ENCODE measurements at places on chromosomes 4 and X.

- DNase-seq = no peak
Observed at GRCh38 chrX:110954428-110955100, 141.4 kb upstream of the PAK3 start.

DNA sequence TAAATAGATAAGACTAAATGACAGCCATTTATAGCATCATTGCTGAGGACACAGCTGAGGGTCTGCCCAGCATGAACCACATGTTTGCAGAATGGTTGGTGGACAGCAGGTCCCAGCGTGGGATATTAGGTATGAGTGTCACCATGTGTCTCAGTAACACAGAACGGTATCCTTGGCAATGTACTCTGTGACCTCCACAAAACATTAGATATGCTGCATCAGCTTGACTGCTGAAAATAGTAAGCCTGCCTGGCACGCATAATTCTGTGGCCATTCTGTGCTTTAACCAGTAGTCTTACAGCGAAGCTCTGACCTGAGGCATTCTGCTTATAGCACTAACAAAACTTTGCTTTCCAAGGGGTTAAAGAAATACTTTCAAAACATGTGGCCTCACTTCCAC, 32.0 kb downstream of the LIMCH1 start:
- no peak for DNase-seq

- DNase-seq = peak; percentile 4
Observed at GRCh38 chr4:152072001-152072485, 311.2 kb upstream of the GATB start.

DNA sequence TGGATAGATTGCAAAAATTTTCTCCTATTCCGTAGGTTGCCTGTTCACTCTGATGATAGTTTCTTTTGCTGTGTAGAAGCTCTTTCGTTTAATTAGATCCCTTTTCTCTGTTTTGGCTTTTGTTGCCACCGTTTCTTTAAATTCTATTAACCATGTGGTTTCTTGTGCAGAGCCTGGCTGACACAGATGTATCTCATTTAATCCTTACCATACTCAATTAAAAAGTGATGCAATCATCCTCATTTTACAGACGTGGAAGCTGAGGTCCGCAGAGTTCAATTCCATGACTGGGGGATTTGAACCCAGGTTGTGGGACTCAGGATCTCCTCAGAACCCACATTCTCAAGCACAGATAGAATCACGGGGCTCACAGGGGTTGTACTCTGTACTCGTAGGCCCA, 66.7 kb downstream of the SORCS2 start:
- DNase-seq = no peak

GRCh38 chr4:112927544-112927943, 121.9 kb upstream of the ANK2 start:
- peak; percentile 68 for DNase-seq

DNA sequence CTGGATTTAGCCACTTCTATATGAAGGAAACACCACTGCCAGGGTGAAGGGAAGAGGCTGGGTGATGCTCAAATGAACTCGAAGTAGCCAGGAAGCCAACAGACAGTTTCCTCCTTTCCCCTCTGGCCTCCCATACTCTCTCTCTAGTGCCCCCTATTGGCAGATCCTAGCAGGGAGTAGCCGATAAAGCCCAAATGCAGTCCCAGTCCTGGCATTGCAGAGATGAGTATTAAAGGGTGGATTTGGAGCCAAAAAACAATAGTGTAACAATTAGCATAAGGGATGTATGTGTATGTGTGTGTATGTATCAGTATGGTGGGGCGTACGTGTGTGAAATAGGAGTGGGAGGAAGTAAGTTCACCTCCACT, 213.8 kb upstream of the LDB2 start:
- no peak for DNase-seq

GRCh38 chr4:69878250-69878649, 18.3 kb upstream of the SULT1E1 start:
- no peak for DNase-seq

- peak; percentile 3 for DNase-seq
Observed at GRCh38 chrX:119981286-119982070, 37.9 kb upstream of the NKAP start.

GRCh38 chrX:77455437-77455836, 8.2 kb downstream of the FGF16 start:
- DNase-seq = no peak

- DNase-seq = no peak
Observed at GRCh38 chr4:184375027-184375426, 99.3 kb downstream of the IRF2 start.

DNA sequence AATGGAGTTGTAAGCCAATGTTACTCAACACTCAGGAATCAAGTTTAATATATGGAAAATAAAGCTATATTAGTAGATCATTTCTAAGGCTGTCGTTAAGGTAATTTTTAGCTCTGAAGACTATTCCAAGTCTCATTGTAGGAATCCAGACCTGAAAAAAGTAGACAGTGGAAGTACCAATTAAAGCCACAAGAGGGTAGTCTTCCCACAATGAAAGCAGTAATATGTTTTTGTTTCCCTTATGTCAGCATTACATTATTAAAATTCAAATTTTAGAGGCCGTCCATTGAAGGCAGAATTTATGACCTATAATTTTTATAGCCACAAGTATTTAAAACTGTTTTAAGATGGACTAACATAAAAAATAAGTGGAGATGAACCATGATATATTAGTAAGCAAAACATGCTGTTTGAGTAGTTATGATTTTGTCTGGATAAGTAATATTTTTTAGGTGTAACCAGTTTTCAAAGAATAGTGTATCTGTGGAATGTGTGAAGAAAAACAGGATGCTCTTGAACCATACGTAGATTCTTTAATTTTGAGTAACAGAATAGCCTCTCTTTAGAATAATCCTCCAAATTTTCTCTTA, 372.6 kb upstream of the TECRL start:
- peak; percentile 9 for DNase-seq

GRCh38 chr4:38896940-38897339, 29.3 kb downstream of the FAM114A1 start:
- no peak for DNase-seq

DNA sequence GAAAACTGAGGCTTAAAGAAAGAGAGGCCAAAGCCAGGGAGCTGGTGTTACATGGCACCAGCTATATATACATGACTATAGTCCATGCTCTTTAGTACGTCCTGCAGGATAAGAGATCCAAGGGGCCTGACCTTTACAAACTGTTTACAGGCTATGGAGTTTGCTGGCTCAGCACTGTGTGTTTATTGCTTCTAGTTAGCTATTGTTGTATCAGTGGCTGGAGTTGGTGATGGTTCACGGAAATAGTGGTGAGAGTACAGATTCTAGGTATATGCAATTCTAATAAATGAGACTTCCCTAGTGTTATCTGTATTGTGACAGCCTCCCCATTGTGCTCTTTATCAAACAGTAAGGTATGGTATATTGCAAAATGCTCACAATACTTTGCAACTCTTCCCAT, 46.5 kb downstream of the REPS2 start:
- no peak for DNase-seq

DNA sequence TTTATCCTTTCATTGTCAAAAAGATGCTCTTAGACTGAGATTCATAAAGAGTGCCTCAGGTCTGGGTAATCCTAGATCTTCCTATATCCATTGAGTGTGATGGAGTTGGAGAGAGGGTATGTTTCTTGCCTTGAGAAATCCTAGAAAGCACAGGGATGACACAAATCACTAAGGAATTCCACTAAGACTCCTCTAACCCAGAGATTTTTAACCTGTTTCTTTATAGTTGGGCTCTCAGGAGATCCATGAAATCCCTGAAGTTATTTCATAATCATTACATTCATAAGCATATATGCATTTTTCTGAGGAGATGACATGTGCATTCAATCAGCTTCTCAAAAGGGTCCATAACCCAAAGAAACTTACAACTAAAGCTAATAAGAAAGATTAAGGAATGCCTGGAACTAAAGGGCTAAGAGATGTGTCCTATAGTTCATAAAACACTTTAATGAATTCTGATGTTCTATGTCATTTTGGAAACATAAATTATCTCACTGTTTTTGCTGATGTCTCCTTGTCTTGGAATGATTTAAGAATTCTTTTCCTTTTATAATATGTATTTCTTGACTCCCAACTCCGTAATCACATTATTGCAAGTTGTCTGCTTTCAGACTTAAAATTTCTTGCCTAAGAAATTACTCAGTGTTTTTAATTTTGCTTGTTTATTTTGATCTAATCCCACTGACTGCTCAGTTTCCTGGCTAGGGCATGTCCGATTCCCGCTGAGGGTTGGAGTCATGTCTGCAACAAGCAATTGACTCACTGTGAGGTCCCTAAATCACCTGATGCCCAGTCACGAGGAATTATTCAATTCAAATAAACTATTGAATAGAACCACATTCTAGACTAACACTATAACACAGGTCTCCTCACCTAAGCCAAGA, 2.8 kb upstream of the AMTN start:
- DNase-seq = no peak

- peak; percentile 43 for DNase-seq
Observed at GRCh38 chr4:152680988-152681603, 1.3 kb upstream of the TMEM154 start.

DNA sequence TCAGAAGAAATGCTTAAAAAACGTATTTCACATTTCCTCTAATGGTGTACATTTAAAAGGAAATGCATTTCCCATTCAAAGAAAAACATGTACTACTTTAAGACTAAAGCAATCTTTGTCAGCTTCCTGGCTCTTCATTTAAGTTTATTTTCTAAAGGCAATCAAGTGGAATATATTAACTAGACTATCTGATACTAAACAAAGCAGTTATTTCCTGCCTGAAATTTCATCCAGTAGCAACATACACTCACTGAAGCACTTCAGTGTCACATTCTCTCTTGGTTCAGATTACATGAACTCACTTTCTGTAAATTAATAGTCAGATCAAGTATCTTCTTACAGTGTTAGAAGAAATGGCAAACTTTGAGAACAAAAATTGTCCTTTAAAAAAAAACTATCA, 42.5 kb downstream of the LRBA start:
- no peak for DNase-seq

DNA sequence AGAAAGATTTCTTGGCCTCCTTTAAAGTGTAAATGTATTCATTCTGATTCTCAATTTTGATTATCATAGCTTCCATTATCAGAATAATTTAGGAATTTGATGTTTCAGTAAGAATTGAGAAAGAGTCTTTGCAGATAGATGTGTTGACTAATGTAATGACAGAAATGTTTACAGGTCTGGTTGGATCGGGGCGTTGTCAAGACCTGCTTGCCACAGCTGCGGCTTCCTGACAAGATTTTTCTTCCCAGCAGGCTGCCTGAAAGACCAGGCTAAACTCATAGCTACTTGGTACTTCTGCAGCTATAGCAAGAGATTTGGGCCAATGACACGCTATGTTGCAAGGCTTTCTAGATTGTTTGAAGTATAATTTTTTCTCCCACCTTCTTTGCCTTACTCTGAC, 91.5 kb upstream of the ANKRD50 start:
- DNase-seq = no peak

DNA sequence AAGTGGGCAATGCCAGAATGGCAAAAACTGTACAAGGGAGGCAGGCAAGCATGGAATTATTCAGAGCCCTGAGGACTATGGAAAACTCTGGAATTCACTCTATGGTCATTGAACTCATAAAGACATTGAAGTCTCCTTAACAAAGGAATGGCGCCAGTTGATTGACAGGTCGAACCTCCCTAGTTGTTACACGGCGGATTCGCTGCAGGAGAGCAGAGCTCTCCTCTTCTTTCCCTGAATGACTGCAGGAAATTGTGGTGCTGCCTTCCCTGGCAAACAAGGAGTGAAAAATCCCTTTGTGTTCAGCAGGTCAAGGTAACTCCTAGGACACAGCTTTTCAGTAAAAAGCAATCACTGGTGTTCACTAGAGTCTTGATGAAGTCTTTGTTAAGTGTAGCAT, 732.8 kb upstream of the FRG1 start:
- DNase-seq = no peak

GRCh38 chr4:148161601-148162000, 280.6 kb downstream of the NR3C2 start:
- no peak for DNase-seq

GRCh38 chr4:89298788-89299152, 8.8 kb downstream of the GPRIN3 start:
- peak; percentile 26 for DNase-seq

GRCh38 chr4:109094056-109094455, 208.4 kb downstream of the COL25A1 start:
- peak; percentile 41 for DNase-seq

DNA sequence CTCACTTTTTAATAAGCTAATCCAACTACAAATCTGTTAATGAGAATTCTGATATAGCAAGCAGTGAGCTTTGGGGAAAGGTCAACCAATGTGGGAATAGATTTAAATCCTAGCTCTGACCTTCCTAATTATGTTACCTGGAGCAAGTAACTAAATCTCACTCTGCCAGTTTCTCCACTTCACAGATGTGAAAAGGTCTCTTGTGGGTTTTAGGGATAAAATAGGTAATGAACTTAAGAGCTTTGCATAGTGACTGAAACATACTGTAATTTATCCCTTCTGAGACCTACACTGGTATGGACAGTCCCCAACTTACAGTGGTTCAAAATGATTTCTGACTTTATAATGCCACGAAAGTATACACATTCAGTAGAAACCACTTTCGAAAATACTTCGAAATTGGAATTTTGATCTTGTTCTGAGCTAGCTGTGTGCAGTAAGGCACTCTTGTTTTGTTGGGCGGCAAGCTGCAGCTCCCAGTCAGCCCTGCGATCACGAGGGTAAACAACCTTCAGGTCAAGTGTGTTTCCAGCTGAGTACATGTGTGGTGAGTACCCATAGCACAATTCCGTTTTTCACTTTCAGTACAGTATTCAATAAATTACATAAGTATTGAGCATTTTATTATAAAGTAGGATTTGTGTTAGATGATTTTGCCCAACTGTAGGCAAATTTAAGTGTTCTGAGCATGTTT, 93.7 kb downstream of the ADGRL3 start:
- no peak for DNase-seq

- peak; percentile 66 for DNase-seq
Observed at GRCh38 chr4:156109943-156110900, 156.6 kb upstream of the CTSO start.

DNA sequence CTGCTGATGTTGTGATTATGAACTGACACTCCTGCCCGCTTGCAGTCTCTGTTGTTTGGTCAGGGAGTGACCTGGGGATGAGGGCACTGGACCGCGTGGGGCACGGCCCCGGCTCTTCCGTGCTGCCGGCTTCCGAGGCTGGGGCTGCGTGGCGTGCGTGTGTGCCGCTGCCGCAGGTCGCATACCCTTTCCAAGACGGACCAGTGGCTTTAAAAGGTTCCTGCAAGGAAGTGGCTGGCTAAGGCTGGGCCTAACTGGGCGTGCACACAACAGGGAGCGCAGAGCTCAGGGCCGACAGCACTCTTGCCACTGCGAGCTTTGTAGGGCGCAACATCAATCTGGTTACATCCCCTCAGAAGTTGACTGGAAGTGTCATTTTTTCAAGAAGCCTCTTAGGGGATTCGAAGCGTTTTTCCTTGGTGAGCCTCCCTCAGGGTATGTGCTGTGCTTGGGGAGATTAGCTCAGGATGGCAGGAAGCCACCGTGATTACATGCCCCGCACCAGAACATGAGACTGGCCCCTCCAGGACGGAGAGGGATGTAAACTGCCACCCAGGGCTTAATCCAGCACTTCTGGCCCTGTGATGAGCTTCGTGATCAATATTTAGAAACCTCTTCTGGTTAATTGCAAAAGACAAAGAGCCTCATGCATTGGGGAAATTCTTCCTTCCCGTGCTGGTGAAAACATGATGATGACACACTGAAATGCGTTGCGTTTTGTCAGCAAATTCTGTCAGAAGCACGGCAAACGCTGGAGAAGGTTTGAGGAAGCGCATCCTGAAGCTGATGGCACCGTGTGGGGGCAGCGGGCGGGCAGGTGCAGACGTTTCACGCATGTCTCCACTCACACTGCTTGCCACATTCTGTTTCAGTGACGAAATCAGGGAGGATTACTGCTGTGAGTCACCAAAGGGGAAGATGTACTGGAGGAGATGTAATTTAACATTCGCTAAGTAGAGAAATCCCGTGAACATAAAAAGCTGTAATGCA, 11.1 kb downstream of the MAEA start:
- peak; percentile 46 for DNase-seq

GRCh38 chrX:40072246-40072645, 25.5 kb downstream of the BCOR start:
- DNase-seq = no peak
